ENCODE measurements at places on chromosomes 2 and 18. TPM values are rescaled to one million over a fixed set of nuclear protein-coding genes. Genes with fewer than 3 reads are reported as not detected.

Gene CMPK2
- total RNA-seq, result 3.7 TPM

- peak; percentile 16 for DNase-seq
Observed at GRCh38 chr2:152243761-152244640, 68.4 kb upstream of the STAM2 start.

Gene OSBPL6
- 10.7 TPM for total RNA-seq

DNA sequence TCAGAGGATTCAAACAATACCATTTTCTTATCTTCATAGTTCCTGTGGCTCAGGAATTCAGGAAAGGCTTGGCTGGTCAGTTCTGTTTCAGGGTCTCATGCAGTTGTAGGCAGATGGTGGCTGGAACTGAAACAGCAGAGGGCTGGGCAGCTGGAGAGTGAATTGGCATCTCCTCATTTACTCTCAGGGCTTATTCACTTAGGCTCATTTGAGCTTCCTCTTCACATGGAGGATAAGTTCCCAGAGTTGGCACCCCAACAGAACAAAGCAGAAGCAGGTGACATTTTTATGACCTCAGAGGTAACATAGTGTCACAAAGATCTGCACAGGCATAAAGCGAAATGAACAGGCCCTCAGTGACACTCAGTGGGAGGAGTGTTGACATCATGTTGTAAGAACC is 66.1 kb downstream of the RBBP8 start:
- no peak for DNase-seq
